ENCODE measurements at places on chromosomes 6 and 20.

- DNase-seq = no peak
Observed at GRCh38 chr6:44730771-44731391, 343.4 kb downstream of the CDC5L start.

- no peak for DNase-seq
Observed at GRCh38 chr6:106513808-106514582, 115.3 kb downstream of the RTN4IP1 start.

DNA sequence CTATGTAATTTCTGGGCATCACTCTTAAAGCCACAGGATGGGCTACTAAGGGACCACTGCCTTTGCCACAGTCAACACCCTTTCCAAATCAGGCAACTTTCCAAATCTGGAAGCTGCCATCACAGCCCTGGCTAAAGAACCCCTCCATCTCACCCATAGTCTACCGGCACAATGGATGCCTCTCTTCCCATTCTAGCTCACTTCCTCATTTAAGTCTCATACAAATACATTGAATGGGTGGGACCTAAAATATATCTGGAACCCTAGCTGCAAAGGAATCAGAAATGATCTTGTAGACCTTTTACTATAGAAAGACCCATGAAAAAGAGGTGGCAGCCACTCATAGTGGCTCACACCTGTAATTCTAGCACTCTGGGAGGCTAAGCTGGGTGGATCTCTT lies 3.3 kb upstream of the TREML4 start:
- no peak for DNase-seq

DNA sequence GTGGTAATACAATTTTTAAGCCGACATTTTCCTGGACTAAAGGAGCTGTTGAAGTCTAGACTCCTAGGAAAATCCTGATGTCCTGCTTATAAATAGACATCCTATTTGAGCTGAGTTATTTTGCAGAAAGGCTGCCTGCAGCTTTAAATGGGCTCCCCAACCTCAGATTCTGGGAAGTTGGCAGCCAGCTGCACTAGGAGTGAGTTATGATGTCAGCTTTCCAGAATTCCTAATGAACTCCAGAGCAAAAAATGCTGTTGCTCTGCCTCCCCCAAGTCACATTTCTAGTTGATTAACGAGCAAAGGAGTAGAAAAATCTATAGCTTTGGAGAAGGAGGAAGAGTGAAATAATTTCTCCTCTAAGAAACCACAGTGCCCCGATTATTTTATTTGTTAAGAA lies 346.3 kb upstream of the SULF2 start:
- peak; percentile 72 for DNase-seq

GRCh38 chr20:49684335-49684997 lies 29.2 kb downstream of the B4GALT5 start:
- DNase-seq = no peak

GRCh38 chr20:9256393-9256792 lies 187.5 kb downstream of the PLCB4 start:
- no peak for DNase-seq

- DNase-seq = peak; percentile 11
Observed at GRCh38 chr6:114108119-114109002, 137.4 kb upstream of the HDAC2 start.

DNA sequence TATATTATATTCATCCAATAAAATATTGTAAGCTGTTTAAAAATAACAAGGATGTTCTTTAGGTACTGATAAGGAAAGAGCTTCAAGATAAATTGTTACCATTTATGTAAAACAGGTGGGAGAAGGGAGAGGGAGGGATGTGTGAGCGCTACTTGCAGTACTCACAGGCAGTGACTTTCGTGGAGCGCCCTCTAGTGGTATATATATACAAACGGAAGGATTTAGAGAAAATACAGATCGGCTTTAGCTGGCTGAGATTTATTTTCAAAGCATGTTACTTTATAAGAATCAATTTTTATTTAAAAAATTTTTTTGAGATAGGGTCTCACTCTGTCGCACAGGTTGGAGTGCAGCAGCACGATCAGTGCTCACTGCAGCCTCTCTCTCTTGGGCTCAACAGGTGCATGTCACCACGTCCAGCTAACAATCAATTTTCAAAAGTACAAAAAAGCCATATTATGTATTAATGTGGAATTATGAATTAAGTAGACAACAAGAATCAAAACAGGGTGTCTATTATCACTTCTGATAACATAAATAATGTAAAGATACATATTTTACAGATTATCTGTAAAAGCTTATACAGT lies 3.3 kb upstream of the MOG start:
- peak; percentile 49 for DNase-seq

DNA sequence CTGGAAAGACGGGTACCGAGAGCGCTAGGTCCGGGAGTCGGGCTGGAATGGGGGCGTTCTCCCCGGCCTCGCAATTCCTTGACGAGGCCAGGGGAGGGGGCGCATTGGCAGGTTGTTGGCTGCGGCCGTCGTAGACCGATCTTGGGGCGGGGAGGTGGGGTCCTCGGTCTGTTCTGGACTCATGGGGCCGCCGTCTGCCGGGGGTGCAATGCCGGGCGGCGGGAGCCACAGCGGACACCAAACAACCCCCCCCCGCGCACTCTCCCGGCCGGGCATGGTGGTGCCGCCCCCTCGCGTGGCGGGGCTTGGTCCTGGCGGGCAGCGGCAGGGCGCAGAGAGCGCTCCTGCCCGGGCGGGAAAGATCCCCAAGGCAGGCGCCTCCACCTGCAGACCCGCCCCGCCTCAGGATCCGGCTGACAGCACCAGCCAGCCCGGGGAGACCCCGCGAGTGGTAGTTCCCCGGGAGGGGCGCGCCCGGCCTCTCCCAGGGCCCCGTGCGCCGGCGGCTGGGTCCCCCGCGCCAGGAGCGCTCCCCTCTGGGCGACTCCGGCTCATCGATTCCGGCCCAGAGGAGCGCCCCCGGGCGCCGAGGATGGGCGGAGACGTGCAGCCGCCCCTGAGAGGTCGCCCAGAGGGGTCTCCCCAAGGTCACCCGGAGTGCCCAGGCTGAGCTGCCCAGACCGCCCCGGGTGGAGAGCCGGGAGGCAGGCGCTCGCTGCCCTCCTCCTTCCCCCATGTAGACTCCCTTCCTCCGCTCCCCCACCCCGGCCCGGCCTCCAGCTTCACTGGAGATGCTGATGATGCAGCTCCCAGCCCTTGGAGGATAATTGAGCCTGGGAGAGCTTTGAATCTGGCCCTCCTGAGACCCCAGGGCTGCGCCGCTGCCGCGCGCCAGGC lies 709 bp downstream of the PPP1R16B start:
- no peak for DNase-seq
